ENCODE measurements at places on chromosomes 3 and 15.
A peak's percentile ranks its signal among the peaks of the same experiment; 100 is the strongest.

DNA sequence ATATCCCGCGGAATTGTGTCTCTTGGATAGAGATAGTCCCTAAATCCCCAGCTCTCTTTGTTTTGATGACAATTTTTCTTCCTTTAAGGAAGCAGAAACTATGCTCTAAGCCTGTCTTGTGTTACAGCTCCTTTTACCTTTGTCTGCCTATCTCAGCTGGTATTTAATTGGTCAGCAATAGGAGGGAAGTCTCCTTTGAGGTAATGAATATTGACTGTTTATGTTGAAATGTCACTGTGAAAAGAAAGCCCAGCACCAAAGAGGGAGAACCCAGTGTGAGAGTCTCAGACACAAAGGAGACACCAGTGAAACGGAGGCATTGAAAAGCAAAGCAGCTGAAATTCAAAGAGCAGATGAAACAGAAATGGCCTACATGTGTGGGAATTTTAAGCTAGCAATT is 372.6 kb downstream of the NR2F2 start:
- no peak for DNase-seq

DNA sequence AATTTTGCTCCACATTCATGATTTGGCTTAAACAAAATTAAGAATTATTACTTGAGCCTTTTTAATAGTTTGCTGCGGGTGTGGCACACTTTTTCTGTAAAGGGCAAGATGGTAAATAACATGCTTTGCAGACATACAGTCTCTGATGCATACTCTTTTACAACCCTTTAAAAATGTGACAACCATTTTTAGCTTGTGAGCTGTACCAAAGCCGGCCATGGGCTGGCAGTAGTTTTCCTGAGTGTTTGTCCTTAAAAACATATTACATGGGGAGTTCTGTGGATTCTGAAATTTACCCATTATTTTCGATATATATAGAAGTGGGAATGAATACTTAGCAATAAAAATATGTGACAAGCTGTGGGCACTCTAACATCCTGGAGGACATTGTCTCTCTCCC is 163.4 kb downstream of the FNDC3B start:
- no peak for DNase-seq

DNA sequence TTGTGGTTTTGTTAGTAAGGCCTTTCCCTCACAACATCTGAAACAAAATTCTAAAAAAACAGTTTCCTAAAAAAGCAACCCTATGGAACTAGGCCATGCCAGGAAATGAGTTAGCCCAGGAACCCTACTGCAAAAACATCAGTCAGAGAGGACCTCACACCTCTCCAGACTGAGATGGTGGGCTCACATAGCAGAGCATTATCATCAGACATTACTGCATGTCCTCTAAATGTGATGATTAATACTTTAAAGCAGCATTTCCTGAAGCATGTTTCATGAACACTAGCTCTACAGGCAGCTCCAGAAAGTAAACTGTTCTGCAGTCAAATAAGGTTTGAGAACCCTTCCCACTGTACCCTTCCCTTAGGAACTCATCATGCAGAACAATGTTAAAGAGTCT is 232.3 kb upstream of the MRPL3 start:
- no peak for DNase-seq

GRCh38 chr3:49724586-49724985 is 835 bp upstream of the GMPPB start:
- no peak for DNase-seq

DNA sequence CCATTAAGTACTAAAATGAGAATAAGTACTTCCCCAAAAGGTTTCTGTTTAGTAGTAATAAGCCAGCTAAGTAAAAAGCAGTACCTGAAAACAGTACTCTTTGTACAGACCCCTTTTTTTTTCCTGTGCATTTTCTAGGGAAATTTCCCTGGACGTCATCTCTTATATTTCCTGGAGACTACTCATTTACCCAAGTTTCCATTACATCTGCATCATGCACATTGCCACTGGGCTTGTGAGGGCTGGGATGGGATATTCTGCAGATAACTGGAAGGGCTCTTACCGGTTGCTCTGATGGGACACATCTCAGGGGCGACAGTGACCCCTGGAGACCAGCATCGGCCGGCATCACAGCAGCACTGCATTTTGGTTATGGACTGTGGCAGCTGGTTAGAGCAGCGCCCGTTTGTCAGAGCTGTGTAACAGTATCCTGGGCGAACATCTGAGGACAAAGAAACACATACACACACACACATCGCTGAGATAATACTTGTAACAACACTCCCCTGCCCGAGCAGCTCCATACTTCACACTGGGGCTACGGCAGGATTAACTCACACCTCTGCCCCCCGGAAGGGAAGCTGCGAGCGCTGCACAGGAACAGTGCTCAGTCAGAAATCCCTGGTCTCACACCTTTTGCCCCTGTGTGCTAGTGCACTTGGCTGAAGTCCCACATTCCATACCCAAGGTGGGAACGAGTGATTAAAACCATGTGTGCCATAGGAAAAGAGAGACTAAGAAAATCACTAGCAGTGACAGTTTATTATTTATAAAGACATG is 124.9 kb downstream of the FBN1 start:
- no peak for DNase-seq

GRCh38 chr3:123914829-123915228 is 30.7 kb upstream of the MYLK start:
- no peak for DNase-seq

DNA sequence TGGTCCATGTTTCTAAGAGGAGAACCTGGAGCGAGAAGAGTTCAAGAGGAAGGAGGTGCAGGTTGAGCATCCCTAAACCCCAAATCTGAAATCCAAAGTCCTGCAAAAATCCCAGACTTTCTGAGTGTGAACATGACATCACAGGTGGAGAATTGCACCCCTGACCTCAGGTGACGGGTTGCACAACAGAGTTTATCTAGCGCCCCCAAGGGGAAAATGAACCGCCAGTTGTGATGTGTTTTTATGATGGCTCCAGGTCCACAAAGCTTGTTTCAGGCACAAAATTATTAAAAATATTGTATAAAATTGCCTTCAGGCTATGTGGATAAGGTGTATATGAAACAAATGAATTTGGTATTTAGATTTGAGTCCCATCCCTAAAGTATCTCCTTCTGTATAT is 420.0 kb downstream of the GABRB3 start:
- DNase-seq, result no peak

DNA sequence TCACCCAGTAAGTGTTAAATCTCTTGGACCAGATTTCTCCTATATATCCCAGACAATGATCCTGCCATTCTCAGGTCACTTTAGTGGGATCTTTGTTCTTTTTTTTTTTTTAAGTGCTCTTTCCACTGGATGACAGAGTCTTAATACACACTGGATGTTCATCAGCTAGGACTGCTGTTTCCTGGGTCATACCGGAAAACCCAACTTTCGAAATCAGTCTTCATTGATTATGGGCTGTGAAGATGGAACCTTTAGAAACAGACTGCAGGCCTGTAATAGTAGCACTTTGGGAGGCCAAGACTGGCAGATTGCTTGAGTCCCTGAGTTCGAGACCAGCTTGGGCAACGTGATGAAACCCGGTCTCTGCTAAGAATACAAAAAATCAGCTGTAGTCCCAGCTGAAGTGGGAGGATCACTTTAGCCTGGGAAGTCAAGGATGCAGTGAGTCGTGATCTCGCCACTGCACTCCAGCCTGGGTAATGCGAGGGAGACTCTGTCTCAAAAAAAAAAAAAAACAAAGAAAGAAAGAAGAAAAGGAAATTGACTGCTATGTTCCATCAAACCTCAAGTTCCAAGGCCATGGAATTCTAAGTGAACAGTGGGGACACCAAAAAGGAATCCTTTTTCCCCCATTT is 2.3 kb downstream of the EOGT start:
- DNase-seq, result no peak

DNA sequence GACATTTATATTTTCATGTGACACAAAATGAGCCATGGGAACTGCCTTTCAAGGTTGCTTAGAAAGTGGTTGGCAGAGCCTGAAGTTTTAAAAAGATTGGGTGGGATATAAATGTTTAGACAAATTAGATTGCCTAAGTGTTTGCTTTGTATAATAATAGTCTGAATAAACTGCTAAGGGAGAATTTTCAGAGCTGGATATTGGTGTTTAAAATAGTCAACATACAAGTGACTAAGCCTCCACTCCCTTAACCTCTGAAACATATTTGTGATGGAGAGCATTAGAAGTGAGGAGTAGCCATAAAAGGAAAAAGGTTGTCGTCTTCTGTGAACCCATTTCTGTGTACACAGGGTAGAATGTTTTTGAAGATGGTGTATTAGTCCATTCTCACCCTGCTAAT is 201.6 kb downstream of the THSD4 start:
- no peak for DNase-seq

DNA sequence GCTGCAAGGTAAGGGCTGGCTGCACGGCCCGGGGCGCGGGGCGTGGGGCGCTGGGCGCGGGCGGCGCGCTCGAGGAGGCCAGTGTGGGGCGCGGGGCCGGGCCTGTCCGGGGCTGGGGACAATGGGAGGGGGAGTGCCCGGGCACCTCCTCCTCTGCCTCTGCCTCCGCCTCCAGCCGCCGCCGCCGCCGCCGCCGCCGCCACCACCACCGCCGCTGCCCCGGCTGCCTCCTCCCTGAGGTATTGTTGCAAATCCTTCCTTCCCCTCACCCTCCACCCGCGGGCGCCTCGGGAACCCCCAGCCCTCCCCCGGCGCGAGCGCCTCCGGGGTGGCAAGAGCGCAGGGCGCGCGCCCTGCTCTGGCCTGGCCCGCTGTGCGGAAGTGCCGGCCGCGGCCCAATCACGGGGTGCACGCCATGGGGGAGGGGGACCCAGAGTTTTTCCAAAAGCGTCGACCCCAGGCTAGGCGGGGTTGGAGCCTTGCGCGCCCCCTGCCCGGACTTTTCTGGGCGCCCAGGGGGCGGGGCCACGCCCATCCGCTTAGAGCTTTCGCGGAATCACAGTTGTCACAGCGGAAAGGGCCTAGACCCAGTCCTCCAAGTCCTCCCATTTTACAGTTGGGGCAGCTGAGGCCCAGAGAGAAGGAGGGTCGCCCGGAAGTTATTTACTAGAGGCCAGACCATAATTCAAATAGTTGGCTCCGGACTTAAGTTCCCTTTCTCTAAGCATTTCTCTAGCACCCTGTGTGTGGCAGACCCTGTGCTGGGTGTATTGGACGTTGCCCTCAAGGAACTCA is at the start of gene LPP:
TSS of gene LPP (plus strand) at position 144 of the 795 bp plus-strand sequence. CDS start 251,964 bp downstream, outside the sequence.
- peak; percentile 57 for DNase-seq

- no peak for DNase-seq
Observed at GRCh38 chr3:153319705-153320554, 157.9 kb downstream of the RAP2B start.
